Stimulated activated CD8-positive, alpha-beta memory T cell treated with anti-CD3 and anti-CD28 coated beads, Interleukin-7, amount 100 ng/mL, for 1 hour (primary cell): ENCODE measurements at places on chromosomes 11 and 22.

DNA sequence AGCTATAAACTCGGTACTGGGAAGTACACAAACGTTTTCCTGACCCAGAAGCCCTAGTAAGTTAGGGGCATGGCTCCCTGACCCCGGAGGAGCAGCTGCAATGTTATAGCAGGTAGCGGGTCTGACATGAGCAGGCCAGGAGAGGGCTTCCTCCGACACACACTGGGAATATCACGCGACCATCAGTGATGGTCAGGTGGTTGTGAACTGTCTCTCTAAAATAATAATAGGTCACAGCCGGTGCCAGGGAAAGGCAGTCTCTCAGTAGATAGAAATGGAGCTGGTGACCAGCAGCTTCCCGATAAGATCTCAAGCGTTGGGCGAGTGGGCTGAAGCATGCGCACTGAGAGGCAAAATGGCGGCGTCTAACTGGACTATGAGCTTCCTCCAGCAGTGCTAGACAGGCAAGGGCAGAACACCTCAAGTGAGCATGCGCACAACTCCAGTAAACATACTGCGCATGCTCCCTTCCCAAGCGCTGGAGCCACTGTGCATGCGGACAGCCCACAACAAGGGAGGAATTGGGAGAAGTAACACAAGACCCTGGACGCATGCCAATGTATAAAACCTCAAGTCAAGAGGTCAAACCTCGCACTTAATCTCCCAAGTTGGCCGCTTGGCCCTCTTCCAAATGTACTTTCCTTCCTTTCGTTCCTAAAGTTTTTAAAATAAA, 22.3 kb upstream of the TESMIN start:
- DNase-seq, result no peak

DNA sequence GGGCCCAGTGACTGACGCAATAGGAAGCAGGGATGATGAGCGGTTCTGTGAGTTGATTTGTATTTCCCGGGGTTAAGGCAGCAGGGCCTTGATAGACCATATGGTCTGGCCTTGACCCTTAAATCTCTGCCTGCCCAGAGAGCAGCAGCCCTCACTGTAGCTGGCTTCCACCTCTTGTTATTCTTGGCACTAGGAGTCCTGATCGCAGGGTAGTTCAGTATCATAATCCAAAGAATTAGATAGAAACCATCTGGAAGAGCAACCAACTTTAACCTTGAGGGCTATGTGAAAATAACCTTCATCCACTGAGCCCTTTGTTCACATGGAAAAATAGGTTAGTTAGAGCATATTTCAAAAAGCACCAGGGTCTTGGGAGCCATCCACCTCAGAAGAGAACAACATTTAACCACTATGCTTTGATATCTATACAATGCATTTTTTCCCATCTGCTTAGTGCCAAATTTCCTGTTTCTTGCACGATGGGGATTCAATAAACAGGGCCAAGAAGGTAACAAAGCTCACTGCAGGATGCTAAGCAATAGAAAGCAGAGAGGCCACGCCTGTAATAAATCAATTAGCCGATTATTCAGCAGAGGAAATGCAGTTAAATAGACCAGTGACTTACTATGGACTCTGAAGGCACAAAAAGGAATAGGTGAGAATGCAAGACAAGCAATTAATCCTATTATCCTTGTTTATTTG, 761.3 kb downstream of the OPCML start:
- no peak for DNase-seq

- DNase-seq, result no peak
Measured at GRCh38 chr11:78822931-78823423, 248.3 kb upstream of the NARS2 start.

DNA sequence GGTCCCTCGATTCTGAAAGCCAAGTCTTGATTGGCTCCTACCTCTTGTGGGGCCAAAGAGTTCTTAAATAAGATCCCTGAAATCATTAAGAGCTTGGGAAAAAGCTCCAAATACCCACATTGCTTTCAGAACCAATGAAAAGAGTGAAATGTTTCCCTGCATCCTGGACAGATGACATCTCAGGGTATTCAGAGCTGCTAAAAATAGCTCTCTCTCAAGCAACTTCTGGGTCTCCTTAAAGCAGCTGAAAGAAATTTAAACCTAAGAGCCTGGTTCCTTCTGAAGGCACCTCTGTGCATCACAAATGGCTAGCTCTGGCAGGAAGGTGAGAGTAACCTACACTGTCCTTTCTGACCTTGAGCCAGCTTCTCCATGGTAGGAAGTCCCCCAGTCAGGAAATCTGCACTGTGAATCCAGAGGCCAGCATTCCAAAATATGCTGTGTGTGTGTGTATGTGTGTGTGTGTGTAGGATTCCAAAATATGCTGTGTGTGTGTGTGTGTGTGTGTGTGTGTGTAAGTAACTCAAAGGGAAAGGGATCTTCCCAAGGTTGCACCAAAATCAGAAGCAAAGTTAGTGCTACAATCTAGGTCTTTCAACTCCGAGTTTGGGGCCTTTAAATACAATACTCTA, 50.1 kb downstream of the RELT start:
- DNase-seq, result no peak

GRCh38 chr11:769887-770641, 7.2 kb downstream of the GATD1 start:
- DNase-seq, result no peak

- DNase-seq, result no peak
Measured at GRCh38 chr11:43980253-43980652, 37.8 kb downstream of the C11orf96 start.

GRCh38 chr11:121482231-121483129, 29.7 kb upstream of the SORL1-AS1 start:
- peak; percentile 43 for DNase-seq

- no peak for DNase-seq
Measured at GRCh38 chr11:65524014-65524740, 706 bp upstream of the SCYL1 start.

GRCh38 chr11:12871241-12871640, 137.9 kb upstream of the RASSF10 start:
- no peak for DNase-seq

GRCh38 chr11:79026803-79027445, 413.9 kb downstream of the TENM4 start:
- no peak for DNase-seq

DNA sequence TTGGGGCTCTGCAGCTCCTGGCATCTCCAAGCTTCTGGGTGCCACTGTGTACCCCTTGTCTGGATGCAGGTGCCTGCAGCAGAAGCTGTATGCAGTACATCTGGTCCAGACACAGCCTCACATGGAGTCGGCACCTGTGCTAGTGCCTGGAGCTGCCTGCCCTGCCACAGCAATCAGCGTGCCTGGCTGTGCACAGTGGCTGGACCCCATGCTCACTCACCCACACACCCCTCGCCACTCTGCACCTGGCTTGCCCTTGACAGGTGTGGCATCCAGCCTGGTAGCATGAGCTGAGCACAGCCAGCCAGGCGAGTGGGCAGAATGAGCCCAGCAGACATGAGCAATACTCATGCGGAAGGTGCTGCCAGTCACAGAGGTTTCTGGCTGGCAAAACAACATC, 19.5 kb upstream of the OR6A2 start:
- no peak for DNase-seq

DNA sequence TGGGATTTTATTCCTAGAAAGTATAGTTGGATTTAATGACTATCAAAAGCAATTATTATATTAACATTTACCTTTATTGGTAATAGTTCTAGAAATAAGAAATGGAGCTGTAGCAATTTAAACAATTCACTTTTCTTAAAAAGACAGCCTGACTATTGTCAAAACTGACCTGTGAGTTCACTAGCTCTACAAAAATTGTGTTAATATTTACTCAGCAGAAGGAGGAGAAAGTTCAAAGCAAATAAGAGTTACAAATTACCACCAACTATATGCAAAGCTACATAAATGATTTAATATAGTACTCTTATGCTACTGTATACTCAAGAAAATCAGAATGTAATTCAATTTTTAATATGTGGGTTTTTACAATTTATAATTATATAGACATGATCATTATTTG, 310.0 kb downstream of the DCDC1 start:
- DNase-seq, result no peak

- no peak for DNase-seq
Measured at GRCh38 chr22:50399751-50400331, 56.7 kb downstream of the PPP6R2 start.

- DNase-seq, result no peak
Measured at GRCh38 chr11:122789907-122790306, 48.4 kb upstream of the CRTAM start.

DNA sequence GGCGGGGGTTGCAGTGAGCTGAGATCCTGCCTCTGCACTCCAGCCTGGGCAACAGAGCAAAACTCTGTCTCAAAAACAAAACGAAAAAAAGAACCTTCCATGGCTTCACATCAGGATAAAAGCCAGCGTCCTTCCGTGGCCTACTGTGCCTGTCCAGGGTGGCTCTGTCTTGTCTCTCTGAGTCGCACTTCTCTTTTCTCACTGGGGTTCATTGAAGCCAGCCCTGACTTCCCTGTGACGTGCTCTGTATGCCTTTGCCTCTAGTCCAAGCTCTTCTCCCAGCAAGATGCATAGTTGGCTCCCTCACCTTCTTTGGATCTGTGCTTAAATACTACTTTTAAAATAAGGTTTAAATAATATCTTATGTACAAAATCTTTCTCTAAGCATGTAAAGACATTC, 11.6 kb downstream of the ATXN10 start:
- DNase-seq, result no peak

DNA sequence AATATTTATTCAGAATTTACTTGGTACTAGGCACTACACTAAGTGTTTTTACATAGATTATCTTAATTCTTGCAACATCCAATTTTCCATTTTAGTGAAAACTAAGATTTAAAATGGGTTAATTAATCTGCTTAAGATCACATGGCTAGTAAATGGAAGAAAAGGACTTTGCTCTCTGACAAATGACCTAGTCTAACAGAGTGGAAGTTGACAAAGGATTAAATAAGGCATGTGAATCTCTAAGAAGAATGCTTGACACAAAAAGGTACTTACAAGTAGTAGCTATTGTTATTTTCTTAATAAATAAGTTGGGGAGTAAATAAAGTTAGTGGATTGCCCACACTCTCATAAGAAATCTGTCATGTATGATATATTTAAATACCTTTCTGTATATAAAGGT, 584.8 kb downstream of the DLG2 start:
- DNase-seq, result no peak

DNA sequence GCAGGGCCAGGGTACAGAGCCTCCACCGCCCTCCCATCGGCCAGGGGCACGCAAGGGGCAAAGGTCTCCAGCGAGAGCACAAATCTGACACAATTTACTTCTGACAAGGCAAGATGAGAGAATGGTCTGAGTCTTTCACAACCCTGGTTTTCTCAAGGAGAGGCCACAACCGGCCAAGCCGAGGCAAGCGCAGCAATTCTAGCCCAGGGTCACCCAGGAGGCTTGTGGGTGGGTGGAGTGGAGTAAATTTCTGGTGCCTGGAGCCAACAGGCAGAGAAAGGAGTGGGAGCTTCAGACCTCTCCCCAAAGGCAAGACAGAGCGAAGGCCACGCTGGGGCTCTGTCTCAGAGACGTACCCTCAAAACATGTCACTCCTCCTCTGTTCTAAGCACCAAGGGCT, 9.3 kb downstream of the LARGE2 start:
- DNase-seq, result no peak

GRCh38 chr22:24471570-24471969, 23.6 kb upstream of the UPB1 start:
- no peak for DNase-seq

DNA sequence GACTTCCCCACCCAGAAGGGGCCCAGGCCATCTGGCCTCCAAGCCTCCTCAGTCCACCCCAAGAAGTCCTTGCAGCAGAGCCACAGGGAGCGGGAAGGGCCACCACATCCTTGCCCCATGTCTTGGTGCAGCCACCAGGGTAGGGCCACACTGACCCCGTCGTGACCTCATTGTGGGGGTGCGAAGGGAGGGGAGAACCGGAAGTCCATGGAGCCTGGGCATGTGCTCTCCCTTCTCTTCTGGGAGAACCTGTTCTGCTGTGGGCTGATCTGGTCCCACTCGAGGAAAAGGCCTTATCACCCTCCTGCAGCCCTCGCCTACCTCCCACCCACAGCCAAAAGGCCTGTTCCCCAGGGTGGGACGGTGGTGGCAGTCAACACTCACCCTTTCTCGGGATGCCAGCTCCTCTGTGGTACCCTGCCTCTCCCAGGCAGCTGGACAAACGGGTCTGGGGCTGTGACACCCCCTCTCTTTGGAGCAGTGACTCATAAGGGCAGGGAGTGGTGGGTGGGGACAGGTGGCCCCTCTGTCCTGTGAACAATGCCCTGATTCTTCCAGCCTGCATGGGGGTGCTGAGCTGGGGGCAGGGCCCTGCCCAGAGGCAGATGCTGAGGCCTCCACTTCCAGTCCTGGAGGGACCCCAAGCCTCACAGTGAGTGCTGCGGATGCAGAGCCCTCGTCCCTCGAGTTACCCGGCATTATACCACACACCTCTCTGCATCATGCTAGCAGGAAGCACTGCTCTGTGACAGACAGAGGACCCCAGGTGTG, 14.6 kb upstream of the CTSD start:
- no peak for DNase-seq

GRCh38 chr11:116445108-116446047, 327.4 kb downstream of the BUD13 start:
- no peak for DNase-seq

GRCh38 chr22:26612652-26613051, 5.2 kb downstream of the CRYBB1 start:
- no peak for DNase-seq

GRCh38 chr11:17164361-17165246, 43.2 kb downstream of the PIK3C2A start:
- DNase-seq, result no peak

- DNase-seq, result no peak
Measured at GRCh38 chr11:36077886-36078685, 134.2 kb downstream of the LDLRAD3 start.

- no peak for DNase-seq
Measured at GRCh38 chr11:10109806-10110205, 184.2 kb downstream of the SBF2 start.

DNA sequence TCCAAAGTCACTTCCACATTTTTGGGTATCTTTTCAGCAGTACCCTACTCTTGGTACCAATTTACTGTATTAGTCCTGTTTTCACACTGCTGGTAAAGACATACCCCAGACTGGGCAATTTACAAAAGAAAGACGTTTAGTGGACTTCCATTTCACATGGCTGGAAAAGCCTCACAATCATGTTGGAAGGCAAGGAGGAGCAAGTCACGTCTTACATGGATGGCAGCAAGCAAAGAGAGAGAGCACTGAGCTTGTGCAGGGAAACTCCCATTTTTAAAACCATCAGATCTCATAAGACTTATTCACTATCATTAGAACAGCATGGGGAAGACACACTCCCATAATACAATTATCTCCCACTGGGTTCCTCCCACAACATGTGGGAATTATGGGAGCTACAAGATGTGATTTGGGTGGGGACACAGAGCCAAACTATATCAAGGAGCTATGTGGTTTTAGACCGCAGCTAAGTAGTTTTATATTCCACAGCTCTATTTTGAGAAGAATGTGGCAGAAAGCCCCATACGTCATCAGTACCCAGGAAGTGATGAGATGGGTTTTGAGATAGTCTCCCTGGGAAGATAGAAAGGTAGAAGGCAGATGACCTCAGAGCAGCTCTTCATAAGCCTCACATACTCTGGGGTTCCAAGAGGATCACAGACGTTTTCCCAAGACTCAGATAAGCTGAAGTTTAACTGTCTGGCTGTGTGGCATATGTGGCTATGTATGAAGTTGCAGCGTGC, 96.3 kb downstream of the APIP start:
- no peak for DNase-seq
